Caki2 (cell line): ENCODE measurements at places on chromosomes 6 and 20.

DNA sequence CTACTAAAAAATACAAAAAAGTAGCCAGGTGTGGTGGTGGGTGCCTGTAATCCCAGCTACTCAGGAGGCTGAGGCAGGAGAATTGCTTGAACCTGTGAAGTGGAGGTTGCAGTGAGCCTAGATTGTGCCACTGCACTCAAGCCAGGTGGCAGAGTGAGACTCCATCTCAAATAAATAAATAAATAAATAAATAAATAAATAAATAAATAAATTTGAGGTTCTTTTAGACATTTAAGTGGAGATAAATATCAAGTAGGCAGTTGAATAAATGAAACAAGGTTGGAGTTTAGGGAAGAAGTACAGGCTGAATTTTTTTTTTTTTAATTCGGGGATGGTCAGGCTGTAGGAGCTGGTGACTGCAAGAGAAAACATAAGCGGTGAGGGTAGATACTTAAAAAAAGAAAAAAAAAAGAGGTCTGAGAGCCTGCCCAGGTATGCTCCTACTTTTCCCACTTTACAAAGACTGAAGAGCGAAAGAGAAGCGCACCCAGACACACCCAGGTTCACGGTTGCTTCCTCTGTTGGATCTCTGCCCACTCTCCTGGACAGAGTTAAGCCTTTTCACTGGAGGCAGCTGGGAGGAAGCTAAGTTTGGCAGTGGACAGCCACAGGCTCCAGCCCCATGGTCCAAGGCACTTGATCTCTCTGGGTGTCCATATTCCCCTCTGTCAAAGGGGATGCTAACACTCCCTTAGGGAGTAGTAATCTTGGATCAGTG, 100.9 kb upstream of the PRDM1 start:
- DNase-seq, result no peak

- DNase-seq, result no peak
These were observed 22.0 kb upstream of the PYGB start for GRCh38 chr20:25225642-25226432.

DNA sequence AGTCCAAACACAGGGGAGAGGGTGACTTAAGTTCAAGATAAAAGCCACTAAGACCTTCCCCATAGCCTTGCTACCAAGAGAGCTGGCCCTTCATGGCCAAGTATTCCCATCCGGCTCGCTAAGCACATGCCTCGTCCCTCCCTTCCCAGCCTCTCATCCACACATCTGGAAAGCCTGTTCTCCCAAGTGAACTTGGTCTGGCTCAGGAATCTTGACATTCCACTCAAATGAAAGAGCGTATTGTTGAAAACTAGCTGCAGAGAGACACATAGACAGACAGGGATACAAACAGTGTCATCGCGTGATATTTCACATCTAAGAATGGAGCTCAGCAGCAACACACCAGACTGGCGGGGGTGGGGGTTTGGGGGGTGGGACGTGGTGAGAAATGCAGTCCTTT, 182.8 kb upstream of the FOXQ1 start:
- DNase-seq, result no peak

- DNase-seq, result peak; percentile 47
These were observed 571 bp downstream of the ITCH start for GRCh38 chr20:34363465-34364222.
